Uterus (tissue), 4 donors: ENCODE measurements at places on chromosomes 4 and X.

GRCh38 chrX:111103246-111103645 is 7.3 kb downstream of the PAK3 start:
- peak; percentile 32 for DNase-seq

- no peak for DNase-seq
These were observed 69.8 kb downstream of the TMEM131L start for GRCh38 chr4:153535772-153536513.

GRCh38 chr4:15690020-15690809 is 8.6 kb downstream of the FAM200B start:
- DNase-seq, result no peak

GRCh38 chr4:83267121-83267829 is 17.3 kb downstream of the COQ2 start:
- DNase-seq, result no peak

DNA sequence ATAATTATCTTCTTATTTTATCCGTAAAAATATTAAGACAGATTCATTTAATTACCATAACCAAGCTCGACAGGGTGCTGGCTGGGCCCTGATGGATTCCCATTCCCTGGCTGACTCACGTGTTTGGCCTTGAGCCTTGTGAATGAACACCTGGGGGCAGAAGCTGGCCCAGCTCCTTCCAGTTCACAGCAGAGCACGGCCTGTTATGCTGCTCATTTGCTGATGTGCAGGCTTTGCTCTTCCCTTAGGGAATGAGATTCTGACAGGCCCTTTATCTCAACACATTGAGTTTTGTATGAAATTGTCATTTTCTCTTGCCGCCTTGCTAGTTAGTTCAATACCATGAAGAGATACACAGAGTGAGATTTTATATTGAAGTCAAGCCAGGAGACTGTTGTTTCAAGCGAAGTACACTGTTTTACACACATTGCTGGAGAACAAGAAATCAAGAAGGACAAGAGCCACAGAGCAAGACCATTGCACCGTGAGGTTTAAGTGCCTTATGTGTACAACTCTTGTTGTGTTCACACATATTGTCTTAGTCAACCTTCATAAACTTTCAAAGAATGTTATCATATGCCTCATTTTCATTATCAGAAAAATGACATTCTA is 1583.3 kb downstream of the STIM2 start:
- no peak for DNase-seq

GRCh38 chrX:70605352-70605751 is 160.7 kb downstream of the DLG3 start:
- DNase-seq, result no peak

DNA sequence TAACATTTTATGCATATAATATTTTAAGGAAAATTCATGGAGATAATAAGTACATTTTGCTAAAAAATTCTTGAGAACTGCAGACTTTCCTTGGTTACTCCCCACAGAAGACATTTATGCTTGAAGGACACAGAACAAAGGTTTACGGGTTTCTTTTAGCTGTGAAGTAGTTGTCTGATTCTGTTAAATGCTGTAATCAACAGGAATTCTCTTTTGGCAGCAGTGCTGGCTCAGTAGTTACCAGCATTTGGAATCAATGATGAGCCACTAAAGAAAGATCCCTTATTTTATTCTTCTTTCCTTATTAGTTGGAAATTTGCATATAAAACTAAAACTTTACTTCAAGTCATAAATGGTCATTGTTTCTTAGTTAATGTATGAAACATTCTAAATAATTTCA is 199.3 kb upstream of the FAT4 start:
- no peak for DNase-seq

DNA sequence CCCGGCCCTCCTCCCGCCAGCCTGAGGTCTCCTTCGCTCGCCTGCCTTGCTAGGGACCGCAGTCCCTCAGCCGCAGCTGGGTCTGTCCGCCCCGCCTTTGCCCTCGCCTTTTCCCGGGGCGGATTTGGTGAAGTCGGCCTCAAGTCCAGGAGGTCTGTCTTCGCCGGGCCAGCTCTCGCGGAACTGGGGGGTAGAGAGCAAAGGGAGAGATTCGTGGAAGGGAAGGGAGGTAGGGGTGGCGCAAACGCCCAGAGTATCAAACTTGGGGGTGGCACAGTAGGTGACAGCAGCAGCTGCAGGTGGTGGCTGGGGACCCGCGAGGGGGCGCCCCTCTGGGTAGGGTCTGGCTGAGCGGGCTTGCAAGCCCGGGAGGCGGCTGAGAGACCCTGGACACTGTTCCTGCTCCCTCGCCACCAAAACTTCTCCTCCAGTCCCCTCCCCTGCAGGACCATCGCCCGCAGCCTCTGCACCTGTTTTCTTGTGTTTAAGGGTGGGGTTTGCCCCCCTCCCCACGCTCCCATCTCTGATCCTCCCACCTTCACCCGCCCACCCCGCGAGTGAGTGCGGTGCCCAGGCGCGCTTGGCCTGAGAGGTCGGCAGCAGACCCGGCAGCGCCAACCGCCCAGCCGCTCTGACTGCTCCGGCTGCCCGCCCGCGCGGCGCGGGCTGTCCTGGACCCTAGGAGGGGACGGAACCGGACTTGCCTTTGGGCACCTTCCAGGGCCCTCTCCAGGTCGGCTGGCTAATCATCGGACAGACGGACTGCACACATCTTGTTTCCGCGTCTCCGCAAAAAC is at the start of gene NPY2R:
TSS of gene NPY2R (plus strand) at position 379 of the 797 bp plus-strand sequence. CDS start 5,304 bp downstream, outside the sequence.
- DNase-seq, result no peak

DNA sequence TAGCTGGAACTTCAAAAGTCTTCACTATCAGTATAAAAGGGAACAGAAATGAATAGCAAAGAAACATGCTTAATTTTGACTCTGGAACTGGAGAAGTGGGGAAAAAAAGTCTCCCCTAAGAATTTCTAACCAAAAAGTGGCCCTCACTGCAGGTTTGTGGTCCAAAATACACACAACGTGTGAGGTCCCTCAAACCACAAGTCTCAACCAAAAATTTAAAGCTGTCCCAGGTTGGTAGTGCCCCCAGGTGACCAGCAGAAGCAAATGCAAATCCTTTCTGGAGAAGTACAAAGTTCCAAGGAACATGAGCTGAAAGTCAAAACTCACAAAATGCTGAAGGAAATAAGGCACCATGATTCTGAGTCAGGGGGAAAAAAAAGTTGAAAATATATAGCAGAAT is 23.6 kb upstream of the VAMP7 start:
- no peak for DNase-seq

DNA sequence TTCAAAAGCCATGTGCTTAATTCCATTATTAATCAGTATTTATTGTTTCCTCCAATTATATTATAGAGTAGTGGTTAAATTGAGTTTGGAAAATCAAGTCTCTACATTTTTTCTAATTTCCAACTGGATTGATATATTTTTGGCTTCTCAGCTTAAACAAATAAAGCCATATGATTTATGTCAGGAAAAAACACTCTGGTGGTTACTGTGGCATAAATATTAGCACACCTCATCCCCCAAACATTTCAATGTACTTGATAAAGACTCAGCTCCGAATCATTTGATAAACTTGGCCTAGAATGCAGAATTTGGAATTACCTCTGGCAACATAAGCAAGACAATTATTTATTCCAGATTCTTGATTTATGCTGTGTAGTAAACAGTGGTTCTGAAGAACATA is 2313.8 kb downstream of the ARAP2 start:
- no peak for DNase-seq

DNA sequence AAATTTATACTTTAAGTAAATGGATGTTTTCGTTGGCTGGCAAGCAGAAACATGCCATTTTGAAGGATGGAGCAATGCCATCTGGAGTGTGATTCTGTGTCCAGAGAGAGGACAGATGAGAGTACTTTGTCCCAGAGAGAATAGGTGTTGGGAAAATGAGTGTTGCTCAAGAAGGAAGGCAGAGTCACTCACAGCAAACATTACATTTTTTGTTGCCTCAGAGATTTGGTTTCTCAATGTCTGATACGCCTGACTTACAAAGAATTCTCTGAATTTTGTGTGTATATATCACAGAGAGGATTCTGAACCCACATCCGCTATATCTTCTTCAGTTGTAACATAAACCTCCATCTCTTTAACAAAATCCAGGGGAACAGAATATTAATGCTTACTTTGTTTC is 102.8 kb upstream of the PCDH18 start:
- no peak for DNase-seq

- no peak for DNase-seq
These were observed 13.0 kb upstream of the NDUFC1 start for GRCh38 chr4:139315221-139315675.

DNA sequence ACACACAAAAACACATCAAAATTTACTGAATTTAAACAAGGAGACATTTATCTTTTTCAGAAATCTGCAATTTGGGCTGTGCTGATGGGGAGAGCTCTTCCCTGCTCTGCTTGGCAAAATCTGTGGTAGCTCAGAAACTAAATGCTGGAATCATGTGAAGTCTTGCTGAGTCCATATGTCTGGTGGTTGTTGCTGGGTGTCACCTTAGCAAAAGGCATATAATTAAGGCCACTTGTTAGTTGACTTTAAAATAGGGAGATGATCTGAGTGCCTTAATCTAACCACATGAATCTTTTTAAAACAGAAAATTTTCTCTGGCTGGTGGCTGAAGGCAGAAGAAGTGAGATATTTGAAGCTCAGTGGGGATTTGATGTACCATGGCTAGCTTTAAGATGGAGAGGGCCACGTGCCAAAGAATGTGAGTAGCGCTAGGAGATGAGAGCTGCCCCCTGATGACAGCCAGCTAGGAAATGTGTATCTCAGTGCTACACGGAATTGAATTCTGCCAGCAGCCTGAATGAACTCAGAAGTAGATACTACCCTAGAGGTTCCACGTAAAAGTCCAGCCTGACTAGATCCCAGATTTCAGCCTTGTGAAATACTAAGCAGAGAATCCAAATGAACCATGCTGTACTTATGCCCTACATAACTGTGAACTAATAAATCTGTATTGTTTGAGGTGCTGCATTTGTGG is 7.6 kb upstream of the GUF1 start:
- DNase-seq, result no peak

GRCh38 chrX:8728932-8729535 is 2.9 kb downstream of the ANOS1 start:
- DNase-seq, result no peak

DNA sequence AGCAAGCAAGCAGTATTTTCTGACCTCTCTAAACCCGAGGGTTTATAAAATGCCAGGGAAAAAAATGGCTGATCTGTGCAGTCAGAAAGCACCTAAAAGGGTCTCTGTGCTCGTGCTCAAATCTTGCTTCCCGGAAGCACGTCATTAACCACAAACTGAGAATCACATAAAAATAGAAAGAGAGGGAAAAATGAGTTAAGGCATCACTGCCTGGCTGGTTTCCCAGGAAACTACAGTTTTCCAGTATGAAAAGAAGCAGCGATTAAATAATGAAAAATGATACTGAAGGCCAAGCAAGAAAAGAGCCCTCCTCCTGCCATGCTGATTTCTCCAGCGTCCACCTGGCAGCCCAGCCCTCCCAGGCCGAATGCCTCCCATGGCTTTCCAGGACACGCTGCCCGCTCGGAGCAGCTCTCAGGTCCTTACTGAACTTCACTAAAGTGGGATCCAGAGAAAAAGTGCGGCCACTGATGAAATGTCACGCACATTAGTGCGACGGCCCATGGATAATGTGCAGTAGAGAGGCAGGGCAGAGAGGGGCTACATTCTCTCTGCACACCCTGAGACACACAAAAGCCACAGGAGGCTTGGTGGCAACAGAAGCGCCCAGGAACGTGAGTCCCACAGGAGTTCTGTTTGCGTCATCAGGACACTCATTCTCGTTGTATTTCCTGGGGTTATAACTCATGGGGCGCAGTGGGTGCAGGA is 80.4 kb downstream of the WFS1 start:
- DNase-seq, result no peak

- no peak for DNase-seq
These were observed 105.0 kb upstream of the PAQR3 start for GRCh38 chr4:79044141-79044659.

DNA sequence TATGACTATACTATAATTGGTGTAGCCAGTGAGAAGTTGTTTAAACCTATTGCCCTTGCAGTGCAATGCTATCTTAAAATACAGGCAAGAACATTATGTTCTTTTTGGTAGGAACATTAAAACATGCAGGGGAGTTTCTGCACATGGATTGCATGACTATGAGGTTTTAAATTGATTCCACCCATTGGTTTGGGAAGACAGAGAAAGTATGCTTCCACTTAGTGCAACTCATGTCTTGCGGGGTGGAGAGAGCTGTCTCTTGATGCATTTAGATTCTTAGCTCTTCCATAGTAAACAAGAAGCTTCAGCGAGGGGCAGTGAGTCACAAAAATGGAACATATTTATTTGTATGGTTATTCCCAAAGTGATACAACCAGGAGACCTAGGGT is 39.5 kb upstream of the RASL11B start:
- DNase-seq, result no peak

GRCh38 chr4:33086331-33086925 is 2366.3 kb downstream of the PCDH7 start:
- no peak for DNase-seq

DNA sequence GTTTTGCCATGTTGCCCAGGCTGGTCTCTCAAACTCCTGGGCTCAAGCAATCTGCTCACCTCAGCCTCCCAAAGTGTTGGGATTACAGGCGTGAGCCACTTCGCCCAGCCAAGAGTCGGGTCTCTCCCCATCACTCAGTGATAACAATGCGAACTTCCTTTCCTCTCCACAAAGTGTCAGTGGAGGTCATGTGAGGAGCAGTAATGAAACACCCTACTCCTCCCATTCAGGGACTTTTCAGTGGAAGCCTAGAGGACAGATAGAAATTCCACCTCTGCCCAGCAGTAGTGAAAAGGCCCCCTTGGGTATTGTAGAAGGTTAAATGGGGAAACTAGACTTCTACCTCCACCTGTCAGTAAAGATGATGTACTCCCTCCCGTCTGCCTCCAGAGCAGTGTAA is 141.9 kb upstream of the STK26 start:
- DNase-seq, result no peak

DNA sequence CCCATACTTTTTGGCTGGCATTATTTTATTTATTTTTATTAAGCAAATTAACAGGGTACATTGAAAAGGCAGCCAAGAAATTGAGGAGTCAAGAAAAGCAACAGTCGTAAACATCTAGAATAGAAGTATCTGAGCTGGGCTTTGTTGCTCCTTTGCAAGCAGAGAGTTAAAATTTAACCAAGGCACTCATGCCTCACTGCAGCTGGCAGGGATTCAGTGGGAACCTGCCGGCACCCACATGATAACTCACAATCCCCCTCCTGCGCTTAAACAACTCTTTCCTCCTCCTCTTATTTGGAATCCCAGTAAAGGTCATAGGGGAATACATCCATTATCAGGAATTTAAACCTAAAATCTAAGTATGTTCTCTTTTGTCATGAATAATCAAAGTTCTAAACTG is 115.5 kb downstream of the SOX3 start:
- no peak for DNase-seq
